ENCODE measurements at places on chromosomes 4 and X.

- DNase-seq, result no peak
Observed at GRCh38 chr4:182139491-182139890, 103.7 kb upstream of the TENM3 start.

DNA sequence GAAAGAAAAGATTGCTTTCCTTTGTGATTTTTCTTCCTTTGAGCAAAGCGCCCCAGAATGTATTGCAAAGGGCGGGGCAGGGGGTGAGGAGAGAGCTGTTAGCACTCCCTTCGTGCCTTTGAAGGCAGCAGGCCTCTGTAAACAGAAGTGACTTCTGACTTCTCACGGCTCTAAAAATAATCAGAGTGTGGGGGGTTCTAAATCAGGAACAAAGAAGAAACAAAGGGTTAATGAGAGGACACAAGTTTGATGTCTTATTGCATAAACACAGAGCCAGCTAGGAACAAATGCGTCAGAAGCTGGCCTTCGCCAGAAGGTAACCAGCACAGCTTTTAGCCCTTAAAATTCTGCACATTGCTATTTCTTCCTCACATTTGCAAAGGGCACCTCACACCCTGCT, 626.2 kb downstream of the MID1IP1 start:
- DNase-seq, result no peak

GRCh38 chr4:54961357-54961975, 163.9 kb downstream of the KDR start:
- no peak for DNase-seq

- DNase-seq, result no peak
Observed at GRCh38 chr4:38547052-38547451, 116.9 kb upstream of the KLF3 start.

GRCh38 chrX:40009462-40009851, 88.3 kb downstream of the BCOR start:
- no peak for DNase-seq

DNA sequence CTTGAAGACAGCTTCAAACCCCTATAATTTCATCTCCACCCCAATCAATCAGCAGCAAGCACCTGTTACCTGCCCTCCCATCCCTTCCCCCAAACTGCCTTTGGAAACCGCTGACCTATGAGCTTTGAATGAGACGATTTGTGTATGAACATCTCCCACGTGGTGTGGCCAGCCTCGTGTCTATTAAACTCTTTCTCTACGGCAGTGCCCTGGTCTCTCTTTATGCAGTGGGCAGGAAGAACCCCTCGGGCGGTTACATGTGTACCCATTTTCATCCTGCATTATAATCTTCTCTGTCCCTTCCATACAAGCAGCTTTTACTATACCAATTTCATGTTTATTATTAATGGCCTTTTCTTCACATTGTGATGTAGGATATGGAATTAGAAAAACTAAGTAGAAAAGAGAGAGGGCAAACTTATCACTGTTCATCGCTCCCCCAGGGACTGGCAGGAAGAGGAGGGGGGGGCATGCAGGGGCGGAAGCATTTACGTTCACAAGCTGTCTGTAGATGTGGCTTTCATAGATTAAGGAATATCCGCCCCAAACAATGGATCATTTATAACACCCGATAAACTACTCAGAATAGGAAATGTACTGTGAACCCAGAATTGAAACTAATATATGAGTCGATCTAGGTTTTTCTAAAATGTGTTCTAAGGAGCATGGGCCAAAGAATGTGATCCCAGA, 95.5 kb upstream of the ZNF518B start:
- no peak for DNase-seq

DNA sequence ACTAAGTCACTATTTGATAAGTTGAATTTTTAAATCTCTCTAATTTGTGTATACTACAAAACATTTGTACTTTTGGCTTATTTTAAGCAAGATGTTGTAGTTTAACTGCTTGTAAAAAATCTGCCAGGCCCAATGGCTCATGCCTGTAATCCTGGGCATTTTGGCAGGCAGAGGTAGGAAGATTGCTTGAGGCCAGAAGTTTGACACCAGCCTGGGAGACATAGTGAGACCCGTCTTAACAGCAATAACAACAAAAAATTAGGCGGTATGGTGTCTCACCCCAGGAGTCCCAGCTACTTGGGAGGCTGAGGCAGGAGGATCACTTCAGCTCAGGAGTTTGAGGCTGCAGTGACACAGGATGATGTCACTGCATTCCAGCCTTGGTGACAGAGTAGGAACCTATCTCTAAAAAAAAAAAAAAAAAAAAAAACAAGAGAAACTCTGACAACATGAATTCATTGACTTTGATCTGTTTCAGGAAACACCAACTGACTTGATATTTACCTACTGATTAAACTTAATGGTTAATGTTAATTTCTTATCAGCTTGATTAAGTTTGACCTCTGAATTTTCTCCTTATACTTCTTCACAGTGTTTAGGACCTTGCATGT, 8.9 kb downstream of the FHIP1A start:
- DNase-seq, result no peak

DNA sequence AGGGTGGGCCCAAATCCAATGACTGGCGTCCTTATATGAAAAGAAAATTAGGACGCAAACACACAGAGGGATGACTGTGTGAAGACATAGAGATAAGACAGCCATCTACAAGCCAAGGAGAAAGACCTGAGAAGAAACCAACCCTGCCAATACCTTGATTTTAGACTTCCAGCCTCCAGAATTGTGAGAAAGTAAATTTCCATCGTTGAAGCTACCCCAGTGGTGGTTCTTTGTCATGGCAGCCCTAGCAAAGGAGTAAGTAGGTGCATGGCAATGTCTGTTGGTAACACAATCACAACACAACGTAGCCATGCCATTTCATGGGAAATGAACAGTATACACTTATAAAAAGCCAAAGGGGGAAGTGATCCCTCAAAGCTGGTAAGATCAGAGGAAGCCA, 25.3 kb downstream of the SMIM20 start:
- no peak for DNase-seq

DNA sequence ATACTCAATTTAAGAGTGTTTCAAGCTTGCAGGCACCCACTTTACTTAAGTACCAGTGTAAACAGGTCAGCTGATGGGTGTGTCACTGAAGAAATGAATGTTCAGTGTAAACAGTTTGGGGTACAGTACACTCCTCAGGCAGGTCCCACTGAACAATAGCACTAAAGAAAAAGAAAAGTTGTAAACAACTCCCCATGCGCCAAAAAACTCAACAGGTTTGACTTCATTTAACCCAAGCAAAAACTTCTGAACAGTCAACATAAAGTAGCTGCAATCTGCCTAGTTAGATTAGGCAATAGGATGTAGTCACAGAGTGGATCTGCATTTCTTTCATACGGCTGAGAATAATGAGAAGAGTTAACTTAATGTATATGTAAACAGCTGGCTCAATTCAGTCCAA, 93.2 kb downstream of the FAM13A start:
- DNase-seq, result no peak

DNA sequence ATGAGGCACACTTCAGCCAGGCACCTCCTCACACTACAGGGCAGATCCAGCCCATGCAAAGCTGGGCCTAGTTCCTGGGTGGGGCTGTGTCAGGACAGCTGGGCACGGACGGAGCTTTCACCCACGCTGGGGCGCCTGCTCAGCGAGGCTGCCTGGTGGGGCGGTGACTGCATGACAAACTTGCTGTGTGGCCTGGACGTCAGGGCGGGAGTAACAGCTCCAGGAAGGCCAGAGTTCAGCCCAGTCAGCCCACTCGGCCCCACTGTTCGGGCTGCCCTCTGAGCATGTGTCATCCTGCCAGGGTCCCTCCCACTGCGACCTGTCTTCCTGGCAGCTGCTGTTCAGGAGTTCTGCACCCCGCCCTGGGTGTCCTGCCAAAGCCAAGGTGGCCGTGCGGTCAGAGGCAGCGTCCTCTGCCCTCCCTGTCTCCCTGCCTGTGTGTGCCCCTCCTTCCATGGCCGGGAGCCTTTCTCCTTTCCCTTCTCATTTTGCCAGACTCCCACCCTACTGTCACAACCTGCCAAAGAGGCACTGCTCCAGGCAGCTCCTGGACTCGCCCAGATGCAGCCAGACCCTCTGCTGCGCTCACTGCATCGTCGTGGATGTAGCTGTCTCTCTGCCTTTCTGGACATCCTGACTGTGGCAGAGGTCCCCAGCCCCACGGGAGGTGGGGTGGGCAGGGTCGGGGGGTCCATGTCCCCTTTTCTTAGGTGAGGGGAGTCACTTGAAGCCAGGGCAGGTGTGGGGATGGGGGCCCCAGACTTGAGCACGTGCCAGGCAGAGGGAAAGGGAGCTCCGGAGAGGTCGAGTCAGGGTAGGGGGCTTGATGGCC, 33.0 kb upstream of the KIAA0232 start:
- DNase-seq, result no peak

DNA sequence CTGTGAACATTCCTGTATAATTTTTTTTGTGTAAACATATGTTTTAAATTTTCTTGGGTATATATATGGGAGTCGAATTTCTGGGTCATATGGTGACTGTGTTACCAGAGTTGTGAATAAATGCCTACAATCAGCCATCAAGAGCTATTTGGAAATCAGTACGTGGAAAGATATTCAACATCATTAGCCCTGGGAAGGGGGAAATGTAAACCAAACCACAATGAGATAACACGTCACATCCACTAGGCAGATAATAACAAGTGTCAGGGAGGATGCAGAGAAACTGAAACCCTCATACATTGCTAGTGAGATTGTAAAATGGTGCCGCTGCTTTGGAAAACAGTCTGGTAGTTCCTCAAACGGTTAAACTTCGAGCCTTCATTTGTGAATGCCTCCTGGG, 43.9 kb downstream of the LUZP4 start:
- DNase-seq, result no peak

- no peak for DNase-seq
Observed at GRCh38 chrX:113300580-113300979, 459.9 kb upstream of the AMOT start.

GRCh38 chrX:1502853-1503252, 34.1 kb downstream of the P2RY8 start:
- no peak for DNase-seq

- DNase-seq, result no peak
Observed at GRCh38 chr4:90306810-90307209, 179.6 kb downstream of the CCSER1 start.

DNA sequence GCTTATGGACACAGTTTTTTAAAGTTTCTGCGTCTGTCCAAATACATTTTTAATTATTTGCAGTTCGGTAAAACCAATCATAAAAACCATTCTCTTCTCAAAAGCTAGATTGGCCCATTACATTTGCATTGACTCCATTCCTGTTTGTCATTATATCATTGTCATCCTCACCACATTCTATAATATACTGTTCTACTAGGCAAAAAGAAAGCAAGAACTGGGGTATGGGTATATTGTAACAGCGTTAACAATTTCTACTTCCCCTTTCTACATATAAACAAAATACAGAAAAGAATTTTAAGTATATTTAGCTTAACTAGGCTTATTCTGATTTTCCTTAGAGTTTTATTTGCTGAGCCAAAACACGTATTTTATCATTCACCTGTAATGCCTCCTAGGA, 91.8 kb downstream of the RAP1GDS1 start:
- no peak for DNase-seq

DNA sequence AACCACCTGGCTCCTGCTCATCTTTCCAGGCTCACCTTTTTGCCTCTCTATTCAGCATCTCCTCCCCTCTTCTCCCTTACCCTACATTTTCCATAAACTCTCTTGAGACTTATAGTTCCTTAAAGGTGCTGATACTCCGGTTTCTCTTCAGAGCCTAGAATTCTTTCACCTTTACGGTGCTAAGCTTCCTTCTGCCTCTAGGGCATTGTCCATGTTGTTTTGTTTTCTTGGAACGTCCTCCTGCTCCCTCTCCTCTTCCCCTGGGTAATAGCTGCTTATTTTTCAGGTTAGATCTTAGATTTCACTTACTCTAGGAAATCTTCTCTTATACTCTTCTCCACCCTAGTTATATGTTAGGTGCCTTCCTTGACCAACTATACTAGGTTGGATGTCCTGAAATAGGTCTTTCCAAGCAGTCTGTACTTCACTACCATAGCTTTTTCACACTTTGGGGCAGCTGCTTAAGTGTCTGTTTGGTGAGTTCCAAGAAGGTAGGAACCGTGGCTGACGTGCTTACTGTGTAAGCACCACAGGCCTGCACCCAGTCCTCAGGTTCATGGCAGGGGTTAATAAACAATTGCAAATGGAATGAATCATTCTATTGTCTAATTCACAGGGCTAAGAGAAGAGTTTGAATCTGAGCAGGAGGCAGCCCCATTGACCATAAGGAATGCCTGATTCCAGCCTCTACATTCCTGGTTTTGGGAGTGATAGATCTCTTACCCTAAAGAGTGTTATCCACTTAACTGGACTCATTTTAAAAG, 227.5 kb downstream of the MGST2 start:
- DNase-seq, result no peak

DNA sequence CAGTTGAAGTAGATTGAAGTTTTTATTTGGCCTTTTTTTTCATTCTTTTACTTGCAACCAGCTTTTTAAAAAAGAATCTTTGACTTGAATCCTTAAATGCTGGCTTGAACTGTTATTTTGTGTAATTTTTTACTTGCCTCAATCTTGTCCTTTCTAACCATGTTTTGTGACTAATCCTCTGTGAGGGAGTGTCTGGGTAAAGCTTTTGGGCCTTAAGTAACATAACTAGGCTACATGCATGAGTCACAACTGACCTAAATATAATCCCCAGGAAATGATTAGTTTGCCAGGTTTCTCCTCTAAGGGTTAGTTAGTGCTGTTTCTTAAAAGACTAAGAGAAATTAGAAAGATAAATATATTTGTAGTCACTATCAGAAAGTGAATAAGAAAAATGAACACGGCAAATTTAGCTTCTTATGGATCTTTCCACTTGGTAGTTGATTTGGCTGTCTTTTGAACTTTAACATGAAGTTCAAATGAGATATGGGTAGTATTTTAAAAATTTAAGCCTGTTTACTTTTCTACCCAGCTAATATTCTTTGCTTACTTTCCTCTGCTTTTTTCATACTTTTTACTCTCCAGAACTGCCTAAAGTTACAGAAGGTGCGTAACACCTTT, 13.0 kb downstream of the EXOC1 start:
- no peak for DNase-seq

DNA sequence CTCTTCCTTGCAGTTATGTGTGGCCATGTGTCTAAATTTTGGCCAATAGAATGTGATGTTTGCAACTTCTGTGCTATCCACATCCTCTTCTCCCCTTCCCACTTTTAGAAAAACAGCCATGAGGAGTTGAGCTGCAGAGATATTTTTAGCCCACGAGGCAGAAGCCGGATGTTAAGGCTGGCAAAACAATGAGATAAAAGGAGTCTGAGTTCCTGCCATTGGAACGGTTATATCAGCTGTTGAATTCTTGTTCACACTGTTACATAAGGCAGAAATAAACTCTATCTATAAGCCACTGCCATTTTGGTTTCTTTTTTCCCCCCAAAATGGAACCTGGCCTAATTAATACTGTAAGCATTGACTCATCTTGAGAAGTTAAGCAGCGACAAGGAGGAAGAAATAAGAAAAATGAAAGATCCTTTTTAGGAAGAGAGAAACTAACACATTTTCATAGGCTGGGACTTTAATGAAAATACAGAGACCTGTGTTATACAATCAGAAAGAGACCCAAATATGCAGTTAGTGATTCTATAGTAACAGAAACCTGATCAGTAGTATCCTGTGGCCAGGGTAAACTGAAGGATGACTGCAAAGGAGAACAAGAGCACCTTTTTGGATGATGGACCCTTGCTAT, 200.5 kb downstream of the INPP4B start:
- DNase-seq, result no peak

- no peak for DNase-seq
Observed at GRCh38 chr4:17468619-17469221, 43.2 kb downstream of the QDPR start.
